K562 (cell line): ENCODE measurements at places on chromosomes 4 and X.

DNA sequence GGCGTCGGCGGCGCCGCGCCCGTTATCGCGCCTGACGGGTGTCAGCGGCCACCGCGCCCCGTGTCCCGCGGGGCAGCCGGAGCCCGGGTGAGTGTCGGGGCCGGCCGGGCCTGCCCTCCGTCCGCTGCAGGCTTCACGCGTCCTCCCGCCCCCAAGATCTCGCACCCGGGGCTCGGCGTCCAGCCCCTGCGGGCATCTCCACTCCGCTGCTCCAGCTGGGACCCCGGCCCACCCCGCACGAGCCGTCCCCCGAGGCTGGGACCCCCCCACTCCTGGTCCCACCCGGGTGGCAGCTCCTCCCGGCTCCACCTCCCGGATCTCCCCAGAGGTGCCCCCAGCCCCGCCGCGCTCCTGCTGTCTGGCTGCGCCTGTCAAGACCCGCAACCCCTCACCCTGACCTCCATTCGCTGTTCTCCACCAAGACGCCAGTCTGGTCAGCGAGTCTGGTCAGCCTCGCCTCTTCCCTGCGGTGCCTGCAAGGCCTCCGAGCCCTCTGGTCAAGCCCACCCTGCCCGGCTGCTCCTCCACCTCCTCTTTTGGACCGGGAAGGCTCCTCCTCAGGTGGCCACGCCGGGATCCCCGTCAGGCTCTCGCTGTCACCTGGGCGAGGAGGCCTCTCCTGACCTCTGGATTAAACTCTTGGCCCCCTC, 66.0 kb upstream of the NKX1-1 start:
- no peak for DNase-seq

GRCh38 chr4:6764976-6765620, 17.4 kb upstream of the KIAA0232 start:
- DNase-seq: no peak

DNA sequence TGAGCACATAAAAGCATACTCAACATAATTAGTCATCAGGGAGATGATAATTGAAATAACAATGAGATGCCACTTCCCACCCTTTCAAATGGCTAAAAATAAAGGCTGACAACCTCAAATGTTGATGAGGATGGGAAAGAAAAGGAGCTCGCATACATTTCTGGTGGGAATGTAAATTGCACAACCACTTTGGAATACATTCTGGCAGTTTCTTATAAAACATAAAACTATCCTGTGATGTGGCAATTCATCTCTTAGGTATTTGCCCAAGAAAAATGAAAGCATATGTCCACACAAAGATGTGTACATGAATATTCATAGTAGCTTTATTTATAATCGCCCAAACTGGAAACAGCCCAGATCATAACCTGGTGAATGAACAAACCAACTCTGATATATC, 687 bp upstream of the ZNF275 start:
- DNase-seq: no peak

GRCh38 chrX:118528071-118528737, 32.6 kb downstream of the DOCK11 start:
- DNase-seq: no peak

DNA sequence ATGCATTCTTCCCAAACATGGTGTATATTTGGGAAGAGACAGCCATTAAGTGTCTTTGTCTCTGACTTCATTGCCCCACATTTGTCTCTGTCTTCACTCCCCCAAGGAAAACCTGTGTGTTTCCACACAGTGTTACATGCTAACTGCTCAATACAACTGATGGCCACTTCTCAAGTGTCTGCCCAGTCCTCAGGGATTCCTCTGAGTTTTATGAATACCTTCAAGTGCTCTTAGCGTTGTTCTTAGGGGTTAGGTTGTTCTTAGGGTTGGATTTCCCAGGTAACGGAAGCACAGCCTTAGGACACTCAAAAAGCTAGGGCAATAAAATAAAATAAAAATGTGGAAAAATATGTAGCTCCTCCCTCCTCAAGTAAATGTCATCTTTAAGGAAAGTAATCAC, 64.7 kb upstream of the PLAC8 start:
- DNase-seq: no peak

GRCh38 chrX:153740631-153741222, 16.1 kb downstream of the ABCD1 start:
- no peak for DNase-seq

- DNase-seq: no peak
Measured at GRCh38 chr4:27272217-27272616, 411.6 kb downstream of the STIM2 start.

DNA sequence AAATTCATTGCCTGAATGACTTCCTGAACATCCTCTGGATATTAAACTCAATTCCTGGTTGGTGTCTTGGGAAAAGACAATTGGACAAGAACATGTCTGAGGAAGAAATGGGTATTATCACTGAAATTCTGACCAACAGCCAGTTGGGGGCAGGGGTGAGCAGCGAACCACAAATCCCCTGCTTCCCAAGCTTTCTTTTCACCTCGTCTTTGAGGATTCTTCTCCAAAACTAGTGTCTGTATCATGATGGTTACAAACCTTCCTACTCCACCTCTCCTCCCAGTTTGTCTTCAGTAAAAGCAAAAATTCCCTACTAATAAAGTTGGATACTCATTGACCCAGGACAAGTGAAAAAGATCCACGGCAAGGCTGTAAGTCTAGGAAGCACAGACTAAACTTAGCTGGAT, 48.3 kb upstream of the WDR1 start:
- peak; percentile 86 for DNase-seq

GRCh38 chr4:172369471-172369959, 556.3 kb downstream of the GALNTL6 start:
- DNase-seq: no peak
